ENCODE measurements at places on chromosomes 11 and 22.

DNA sequence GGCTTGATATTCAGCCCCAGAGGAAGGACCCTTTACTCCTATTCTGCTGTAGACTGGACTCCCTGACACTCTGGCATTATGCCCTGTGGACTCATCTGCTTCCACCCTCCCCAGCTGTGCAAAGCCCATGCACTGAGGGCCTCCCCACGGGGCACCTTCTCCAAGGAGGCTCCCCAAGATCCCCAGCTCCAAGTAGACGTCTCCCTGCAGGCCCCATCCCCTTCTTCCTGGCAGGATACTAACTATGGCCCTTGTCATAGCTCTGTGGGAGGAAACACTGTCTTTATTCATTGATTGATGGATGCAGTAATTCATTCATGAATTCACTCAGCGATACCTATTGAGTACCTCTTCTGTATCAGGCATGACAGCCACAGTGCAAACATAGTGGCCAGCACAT lies 15.3 kb upstream of the APOL6 start:
- DNase-seq = no peak

- DNase-seq = no peak
These were observed 36.1 kb downstream of the MMP20 start for GRCh38 chr11:102589047-102589459.

GRCh38 chr11:123640677-123641494 lies 13.5 kb downstream of the SCN3B start:
- no peak for DNase-seq

GRCh38 chr11:111909378-111909777 lies 2.2 kb downstream of the CRYAB start:
- DNase-seq = no peak

- DNase-seq = no peak
These were observed 11.4 kb downstream of the SHANK3 start for GRCh38 chr22:50683994-50684371.

- DNase-seq = no peak
These were observed 2.7 kb upstream of the GAB2 start for GRCh38 chr11:78420255-78420764.

DNA sequence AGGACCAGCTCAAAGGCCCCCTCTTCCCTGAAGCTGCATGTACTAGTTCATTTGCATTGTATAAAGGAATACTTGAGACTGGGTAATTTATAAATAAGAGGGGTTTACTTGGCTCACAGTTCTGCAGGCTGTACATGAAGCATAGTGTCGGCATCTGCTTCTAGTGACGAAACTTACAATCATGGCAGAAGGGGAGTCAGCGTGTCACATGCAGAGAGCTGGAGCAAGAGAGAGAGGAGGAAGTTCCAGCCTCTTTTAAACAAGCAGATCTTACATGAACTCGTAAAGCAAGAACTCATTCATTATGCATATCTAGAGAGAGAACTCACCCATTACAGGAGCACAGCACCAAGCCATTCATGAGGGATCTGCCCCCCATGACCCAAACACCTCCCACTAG lies 7.1 kb upstream of the HMGXB4 start:
- no peak for DNase-seq

GRCh38 chr11:86511086-86511551 lies 136.4 kb downstream of the CCDC81 start:
- no peak for DNase-seq

- no peak for DNase-seq
These were observed 14.9 kb downstream of the VSIG10L2 start for GRCh38 chr11:125960771-125961170.

DNA sequence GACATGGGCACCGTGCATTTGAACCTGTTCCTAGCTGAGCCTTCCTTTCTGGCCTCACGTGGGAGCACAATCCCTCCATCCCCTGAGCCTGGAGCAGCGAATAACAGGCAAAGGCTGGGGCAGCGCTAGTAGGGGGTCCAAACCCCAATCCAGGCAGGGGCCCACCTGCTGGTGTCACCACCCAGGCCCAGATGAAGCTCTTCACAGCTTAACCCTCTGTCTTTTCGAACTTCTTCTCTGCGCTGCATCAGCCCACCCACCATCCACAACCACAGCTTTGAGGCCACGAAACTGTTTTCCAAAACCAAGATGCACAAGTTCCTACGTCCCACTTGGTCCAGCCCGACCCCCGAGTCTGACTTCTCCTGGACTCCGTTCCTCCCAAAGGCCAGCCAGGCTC lies 11.5 kb downstream of the KCNC1 start:
- no peak for DNase-seq

DNA sequence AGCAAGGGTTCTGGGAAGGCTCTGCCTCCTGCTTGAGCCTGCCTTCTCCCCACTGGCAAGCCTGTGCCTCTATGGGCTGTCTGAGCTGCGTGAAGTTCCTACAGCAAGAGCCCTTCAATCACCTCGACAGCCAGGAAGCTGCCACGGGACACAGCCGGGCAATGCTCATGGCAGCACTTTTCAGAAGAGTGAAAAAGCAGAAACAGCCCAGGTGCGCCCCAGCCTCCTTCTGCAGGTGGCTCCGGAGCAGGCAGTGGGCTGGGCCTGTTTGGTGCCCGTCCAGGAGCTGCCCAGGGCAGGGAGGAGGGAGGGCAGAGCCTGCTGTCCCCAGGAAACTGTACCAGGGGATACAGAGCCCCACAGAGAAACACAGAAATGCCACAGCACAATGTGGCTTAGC lies 24.6 kb upstream of the COMT start:
- no peak for DNase-seq

DNA sequence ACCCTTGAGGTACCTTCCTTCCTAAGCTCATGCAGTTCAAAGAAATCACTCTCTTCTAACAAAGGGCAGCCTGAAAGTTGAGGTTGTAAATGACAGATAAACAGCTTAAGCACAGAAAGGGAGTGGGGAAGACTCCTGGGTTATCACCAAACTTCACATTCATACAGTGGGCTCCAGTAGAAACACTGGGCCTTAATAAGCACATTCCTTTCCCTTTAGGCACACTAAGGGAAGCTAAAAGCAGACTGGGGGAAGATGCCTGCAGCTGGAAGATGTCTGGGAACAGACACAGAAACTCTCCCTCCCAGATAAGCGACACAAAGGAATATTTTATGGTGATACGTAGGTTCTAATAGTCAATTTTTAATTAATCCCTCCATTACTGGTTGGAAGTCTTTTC lies 350.3 kb upstream of the MPPED2 start:
- no peak for DNase-seq

DNA sequence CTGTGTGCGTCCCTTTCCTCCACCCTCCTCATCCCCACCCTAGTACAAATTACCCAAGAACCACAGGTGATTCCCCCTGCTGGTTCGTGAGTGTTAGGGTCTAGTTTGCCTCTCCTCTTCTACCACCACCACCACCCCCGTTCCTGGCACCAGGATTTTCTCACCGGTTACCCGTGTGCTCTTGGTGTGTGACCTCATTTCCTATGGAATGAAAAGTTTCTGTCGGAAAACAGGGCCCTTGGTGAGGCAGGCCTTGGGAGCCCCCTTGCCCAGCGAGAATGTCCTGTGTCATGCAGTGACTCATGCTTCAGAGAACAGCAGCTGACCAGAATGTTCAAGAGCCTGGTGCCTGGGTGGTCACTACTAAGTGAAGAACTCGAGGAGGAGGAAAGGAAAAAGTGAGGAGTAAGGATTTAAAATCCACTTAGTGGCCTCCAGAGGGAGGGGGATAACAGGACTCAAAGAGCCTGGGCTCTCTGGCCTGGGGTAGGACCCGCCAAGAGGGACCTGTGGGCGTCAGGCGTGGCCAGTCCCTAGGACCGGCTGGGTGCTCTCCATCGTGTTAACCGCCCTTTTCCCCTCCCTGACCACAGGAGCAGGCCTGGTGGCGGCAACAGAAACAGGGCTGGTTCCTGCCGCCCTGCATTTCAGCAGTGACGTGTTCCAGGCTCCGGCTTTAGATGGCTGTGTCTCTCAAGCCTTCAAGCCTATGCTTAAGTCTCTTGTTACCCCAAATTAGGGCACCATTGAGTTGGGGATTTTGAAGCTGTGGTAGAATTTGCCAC lies 30.2 kb downstream of the C22orf31 start:
- no peak for DNase-seq

Measured in stimulated activated CD4-positive, alpha-beta T cell treated with anti-CD3 and anti-CD28 coated beads, Interleukin-1b, Interleukin-23, amount 100 ng/mL, for 1 hour (primary cell).